ENCODE measurements at places on chromosomes 5 and 9.

- no peak for DNase-seq
These were observed 44.1 kb upstream of the CEMIP2 start for GRCh38 chr9:71812385-71812784.

GRCh38 chr9:88536023-88536324 lies 996 bp downstream of the NXNL2 start:
- no peak for DNase-seq

- DNase-seq, result no peak
These were observed 81.8 kb upstream of the MAMDC2 start for GRCh38 chr9:69961843-69962242.

GRCh38 chr5:1058988-1059883 lies 50.6 kb downstream of the NKD2 start:
- no peak for DNase-seq

GRCh38 chr9:98974554-98974953 lies 30.8 kb downstream of the COL15A1 start:
- no peak for DNase-seq

DNA sequence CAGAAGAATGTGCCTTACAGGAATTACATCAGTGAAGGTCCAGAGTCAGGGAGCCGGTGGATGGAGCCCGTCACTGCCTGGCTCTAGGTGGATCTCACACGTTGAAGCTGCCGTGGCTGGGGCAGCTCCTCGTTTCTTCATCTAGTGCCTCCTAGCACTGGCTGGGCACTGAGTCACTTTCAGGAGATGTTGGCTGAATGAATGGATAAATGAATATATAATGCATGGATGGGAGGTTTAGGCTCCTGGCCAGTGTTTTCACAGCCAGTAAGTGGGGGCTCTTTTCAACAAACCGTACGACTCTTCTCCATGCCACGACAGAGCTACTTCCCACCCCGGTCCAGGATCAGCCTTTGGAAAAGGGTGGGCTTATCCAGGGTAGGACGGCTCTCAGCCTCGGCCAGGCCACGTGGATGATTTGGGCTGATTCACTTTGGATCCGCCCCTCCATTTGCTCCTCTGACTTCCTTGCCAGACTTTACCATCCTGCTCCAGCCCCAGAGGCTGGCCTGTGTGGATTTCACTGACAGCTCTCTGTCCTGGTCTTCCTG lies 1.3 kb upstream of the SH3PXD2B start:
- DNase-seq, result no peak

- no peak for DNase-seq
These were observed 2293.3 kb upstream of the C9orf72 start for GRCh38 chr9:29866556-29866955.

DNA sequence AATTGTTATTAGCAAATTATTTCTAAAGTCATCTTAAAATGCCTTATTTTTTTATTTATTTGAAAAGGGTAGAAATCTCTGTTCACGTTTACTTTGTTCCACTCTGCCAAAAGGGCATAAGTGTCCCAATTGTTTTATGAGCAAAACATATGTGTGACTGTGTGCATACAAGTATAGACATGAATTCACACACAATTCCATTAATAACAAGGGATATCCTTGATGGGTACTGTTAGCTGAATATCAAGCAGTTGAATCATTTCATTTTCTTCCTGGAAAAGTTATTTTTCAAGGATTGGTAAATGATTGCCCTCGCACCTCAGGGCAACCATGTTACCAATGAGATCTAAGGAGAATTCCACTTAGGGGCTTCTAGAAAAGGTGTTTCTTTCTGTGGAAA lies 92.1 kb upstream of the TAF11L2 start:
- DNase-seq, result no peak

GRCh38 chr5:144009116-144009515 lies 161.3 kb downstream of the YIPF5 start:
- no peak for DNase-seq

- peak; percentile 3 for DNase-seq
These were observed 19.8 kb downstream of the IFT74 start for GRCh38 chr9:26975728-26976707.

GRCh38 chr9:134181648-134182034 lies 17.3 kb upstream of the RNU6ATAC start:
- no peak for DNase-seq

GRCh38 chr9:136291306-136292025 lies 12.4 kb downstream of the CCDC187 start:
- DNase-seq, result no peak

DNA sequence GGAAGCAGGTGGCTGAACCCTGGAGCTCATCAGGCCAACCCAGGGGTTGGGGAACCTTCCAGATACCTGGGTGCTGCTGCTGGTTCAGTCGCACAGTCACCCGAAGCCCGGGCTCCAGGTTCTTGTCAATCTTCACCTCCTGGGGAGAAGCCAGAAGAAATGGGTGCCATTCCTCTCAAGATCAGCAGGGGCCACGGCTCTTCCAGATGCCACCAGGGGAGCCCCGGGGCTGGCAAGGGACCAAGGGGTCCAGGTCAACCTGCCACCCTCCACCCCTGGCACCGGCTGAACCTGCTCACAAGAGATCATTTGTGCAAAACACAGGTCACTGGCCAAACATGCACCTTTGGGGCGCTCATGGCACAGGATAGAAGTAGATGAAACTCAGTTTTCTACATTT lies 4.7 kb downstream of the SPOUT1 start:
- DNase-seq, result no peak

- no peak for DNase-seq
These were observed 1.3 kb upstream of the CARD19 start for GRCh38 chr9:93094658-93095204.

DNA sequence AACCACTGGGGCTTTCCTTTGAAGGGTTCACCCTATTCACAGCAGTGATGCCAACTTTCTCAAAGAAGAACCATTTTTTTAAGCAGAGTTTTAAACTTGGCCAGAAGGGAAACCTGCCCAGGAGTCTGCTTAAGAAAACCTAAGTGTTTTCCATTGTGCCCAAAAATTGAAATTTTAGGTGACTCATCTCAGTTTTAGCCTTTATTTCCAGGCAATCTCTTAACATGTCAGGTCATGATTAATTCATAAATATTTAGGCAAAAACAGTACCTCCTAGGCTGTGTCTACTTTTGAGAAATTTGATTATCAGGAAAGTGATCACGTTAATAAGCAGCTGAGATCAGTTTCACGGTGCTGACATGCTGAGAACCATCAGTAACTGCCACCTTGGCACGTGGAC lies 61.9 kb downstream of the TLE1 start:
- no peak for DNase-seq

DNA sequence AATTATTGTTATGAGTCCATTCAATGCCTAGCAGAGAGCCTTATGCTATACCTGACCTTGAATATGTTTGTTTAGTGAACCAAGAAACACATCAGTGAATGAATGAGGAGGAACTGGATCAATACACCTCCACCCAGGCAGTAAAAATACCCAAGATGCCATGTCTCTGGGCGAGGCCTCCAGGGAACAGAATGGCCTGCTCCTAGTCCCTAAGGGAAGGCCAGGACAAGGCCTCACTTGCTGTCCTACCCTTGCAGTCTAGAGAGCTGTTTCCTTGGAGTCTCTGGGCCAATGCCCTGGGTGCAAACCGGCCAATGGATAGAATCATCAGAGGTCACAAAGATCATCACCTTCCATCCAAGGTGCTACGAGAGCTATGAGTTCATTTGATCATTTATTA lies 26.1 kb downstream of the TNIP1 start:
- DNase-seq, result no peak

- DNase-seq, result no peak
These were observed 124.3 kb downstream of the TLR4 start for GRCh38 chr9:117828466-117828865.

DNA sequence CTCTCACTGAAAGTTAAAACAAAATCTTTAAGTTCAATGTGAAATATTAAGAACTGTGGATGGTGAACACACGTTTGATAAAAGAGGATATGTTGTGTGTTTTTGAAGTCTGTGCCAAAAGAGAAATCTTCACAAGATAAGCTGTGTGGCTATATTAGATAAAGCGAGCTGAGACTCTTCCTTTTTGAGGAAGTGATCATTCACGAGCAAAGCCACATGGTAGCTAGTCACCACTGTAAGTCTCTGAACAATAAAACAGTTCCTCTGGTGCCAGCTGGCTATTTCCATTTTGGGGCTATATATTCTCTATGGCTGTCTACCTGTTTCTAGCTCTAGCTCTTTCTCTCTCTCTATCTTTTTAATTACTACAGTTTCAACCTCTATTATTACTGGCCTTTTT lies 1849.2 kb upstream of the C9orf72 start:
- DNase-seq, result no peak

GRCh38 chr5:16552666-16553343 lies 64.0 kb downstream of the RETREG1 start:
- peak; percentile 50 for DNase-seq

DNA sequence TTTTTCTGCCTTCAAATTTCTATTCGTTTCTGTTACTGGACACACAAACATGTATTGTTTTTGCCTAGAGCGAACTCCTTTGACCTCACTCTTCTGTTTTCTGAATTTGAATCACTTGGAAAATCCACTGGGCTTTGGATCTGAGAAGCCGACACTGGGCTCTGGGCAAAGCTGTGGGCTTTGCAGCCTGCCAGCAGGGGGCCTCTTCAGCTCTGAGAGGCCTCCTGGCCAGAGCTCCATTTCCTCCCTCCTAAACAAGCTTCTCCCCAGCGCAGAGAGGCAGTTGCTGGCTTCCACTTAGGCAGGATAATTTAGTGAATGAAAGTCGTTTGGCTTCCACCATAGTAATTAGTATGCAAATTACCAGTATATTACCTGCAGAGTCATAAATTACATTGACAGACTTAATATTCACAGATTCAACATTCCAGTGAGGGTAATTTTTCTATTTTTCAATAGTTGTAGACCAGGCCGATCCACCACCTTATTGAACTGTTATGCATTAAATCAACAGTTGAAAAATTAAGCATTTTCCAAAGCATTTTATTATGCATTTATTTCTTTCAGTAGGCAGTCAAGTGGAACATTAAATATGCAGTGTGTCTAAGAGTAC lies 104.0 kb upstream of the ZNF366 start:
- peak; percentile 55 for DNase-seq

GRCh38 chr9:125085703-125086477 lies 57.4 kb downstream of the SCAI start:
- DNase-seq, result no peak

DNA sequence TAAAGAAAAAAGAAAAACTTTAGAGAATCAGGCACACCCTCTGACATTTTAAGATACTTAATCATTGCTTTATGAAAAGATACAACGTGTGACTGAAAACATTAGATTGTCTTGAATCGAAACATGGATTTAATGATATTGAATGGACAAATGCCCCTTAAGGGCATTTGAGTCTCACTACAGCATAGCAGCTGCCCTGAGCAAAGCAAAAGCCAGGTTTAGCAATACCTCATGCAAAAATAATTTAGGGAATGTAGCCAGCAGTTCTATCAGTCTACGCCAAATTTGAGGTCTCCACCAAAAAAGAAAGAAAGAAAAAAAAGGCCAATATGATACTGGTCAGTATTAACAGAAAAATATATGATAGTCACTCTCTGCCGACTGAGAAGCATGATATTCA lies 56.6 kb upstream of the LMNB1 start:
- no peak for DNase-seq

DNA sequence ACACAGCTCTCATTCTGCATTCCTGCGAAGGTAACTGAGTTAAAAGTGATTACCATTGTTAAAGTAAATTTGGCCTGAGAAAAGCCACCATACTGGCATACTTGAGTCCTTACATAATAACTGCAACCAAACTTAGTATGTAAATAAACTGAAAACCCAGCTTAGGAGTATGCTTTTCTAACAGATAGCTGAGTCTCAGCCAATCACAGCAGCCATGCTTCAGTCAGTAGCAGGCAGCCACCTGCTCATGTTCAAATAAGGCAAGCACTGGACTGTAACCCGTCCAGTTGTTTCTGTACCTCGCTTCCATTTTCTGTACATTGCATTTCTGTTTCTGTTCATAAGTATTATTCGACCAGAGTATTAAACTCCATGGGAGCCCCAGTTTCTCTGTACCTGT lies 58.6 kb downstream of the GCNT4 start:
- DNase-seq, result no peak

GRCh38 chr9:95513711-95514110 lies 3.1 kb downstream of the PTCH1 start:
- DNase-seq, result no peak

- no peak for DNase-seq
These were observed 639.7 kb downstream of the CCDC171 start for GRCh38 chr9:16192403-16193017.

- no peak for DNase-seq
These were observed 52.9 kb upstream of the CD180 start for GRCh38 chr5:67249590-67249895.

DNA sequence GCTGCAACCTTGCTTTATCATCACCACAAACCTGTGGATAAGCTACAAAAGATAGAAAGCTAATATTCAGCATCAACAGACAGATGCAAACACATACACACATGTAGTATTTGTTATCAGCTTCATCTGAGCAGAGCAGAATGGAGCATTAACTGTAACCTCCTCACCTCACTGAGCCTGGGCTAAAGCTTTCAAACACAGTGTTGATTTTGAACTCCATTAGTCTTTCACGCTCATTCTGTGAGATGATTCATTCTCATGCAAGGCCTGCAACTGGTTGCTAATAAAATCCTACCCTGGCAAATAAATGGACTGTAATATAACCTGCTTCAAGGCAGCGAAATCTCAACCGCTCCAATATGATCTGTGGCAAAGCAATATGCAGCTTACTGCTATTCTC lies 1360.6 kb upstream of the ACO1 start:
- no peak for DNase-seq

- DNase-seq, result no peak
These were observed 21.6 kb upstream of the NNT start for GRCh38 chr5:43581398-43581797.

DNA sequence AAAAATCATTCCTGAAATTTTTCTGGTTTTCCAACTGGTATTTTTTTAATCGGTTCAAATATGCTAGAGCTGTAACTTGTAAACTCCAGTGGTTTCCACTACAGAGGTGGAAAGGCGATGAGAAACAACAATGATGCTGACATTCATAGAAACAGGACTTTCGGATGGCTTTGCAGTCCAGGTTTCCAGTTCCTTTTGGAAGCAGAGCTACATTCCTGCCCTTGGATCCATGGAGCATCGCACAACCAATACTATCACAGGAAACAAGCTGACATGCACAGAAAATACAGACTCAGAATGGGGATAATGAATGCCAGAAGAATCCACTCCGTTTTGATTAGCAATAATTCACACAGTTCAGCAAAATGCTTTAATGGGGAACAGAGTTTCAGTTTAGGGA lies 140.0 kb downstream of the EPB41L4A start:
- no peak for DNase-seq

- no peak for DNase-seq
These were observed 164.3 kb downstream of the SLC24A2 start for GRCh38 chr9:19624519-19624918.

- no peak for DNase-seq
These were observed 29.1 kb downstream of the DIRAS2 start for GRCh38 chr9:90613502-90613901.

GRCh38 chr5:141354900-141355469 lies at the start of gene PCDHGA4:
PCDHGA4 (plus strand) TSS chr5:141355021; CDS start chr5:141355108, 87 bp downstream.
- DNase-seq, result no peak

- no peak for DNase-seq
These were observed 15.8 kb downstream of the AFF4 start for GRCh38 chr5:132947671-132948070.
